ENCODE measurements at places on chromosomes 7 and 10.

DNA sequence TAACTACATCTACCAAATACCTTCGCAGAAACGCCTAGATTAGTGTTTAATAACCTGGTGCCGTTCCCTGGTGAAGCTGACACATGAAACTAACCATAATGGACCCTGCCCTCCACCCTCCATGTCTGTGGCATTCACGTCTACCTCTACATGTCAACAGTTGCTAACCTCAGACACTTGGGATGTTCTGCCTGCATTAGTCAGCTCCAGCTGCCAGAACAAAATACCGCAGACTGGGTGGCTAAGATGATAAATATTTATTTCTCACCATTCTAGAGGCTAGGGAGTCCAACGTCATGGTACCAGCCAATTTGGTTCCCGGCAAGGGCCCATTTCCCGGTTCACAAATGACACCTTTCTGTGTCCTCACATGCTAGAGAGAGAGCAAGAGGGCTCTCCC is 118.5 kb upstream of the CHST15 start:
- no peak for DNase-seq

GRCh38 chr10:1657479-1657878 is 79.8 kb downstream of the ADARB2 start:
- no peak for DNase-seq

GRCh38 chr7:143965280-143965679 is 10.6 kb downstream of the OR2F1 start:
- no peak for DNase-seq

DNA sequence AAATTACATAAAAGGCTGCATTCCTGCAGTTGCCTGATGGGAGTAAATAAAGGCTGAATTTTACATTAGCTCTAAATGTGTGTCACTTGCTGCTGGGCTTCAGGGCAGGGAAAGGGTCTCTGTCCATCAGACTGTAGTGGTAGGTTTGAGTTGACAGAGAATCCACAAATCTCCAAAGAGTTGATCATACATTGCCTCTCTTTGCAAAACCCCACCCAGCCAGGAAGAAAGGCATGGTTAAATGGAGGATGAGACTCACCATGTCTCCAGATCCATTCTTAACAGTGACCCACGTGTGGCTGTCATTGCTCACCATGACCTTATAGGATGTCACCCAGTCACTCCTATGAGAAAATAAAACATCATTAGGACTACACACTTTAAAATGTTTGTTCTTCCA is 92.8 kb downstream of the CPXM2 start:
- DNase-seq, result no peak

DNA sequence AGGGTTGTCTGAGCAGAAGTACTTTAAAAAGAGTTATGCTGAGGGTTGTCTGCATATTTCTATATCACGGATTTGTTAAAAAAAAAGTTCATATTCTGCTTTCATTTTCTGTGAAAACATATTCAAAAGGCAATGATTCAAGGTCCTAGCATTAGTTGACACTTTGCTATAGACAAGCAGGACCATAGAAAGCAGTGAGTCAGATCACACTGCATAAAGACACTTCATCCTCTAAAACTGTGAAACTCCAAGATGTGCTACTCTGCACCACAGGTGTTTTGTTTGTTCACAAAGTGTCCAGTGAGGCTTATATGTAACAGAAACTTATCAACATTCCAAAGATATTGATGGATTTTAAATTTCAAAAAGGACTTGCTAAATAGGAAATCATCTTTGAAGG is 47.0 kb downstream of the SPAM1 start:
- no peak for DNase-seq

DNA sequence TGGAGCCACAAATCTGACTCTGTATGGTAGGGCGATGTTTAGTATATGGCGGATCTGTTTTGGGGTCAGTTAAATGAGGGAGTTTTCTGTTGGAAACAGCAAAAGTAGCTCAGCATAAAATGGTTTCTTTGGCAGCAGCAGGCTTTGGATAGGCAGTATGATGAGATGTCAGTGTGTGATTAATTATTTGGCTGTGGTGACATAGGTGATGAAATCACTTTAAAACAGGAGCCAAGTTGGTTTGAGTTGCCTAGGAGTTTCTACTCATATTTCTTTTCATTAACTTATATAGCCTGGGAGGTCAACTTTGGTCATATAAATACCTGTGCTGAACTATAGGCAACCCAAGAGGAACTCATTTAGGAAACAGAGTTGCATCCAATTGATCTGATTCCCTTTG is 291.2 kb downstream of the LRMDA start:
- DNase-seq, result no peak

DNA sequence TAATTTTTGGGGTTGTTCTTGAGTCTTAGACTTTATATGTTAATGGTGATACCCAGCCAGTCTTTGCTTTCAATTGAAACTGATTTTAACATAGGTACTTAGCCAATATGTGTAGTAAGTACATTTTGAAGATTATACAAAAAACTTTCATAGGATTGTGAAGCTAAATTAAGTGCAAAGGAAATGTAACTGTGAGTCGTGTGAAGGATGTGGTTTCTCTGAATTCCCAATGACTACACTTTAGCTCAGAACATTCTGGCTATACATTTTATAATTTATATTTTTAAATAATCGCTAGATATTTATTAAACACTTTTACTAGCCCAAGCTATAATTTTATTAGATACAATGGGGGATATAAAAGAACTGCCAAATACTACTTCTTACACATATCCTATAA is 359.3 kb downstream of the PCLO start:
- DNase-seq, result no peak

DNA sequence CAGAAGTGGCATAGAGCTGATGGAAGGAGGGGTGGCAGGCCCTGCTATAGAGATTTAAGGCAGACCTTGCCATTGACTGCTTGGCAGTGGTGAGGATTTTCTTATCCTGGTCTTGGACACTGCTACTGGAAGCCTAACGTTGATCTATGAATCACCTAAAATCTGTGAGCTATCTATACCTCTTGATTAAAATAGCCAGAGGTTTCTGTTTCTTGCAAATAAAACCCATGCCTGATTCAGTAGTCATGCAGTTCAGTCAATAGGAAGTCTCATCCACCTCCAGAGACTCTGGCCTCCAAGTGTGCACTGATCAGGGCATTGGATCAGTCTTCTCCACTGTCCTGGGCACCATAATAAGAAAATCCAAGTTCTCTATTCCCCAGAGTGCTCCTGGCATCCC is 286.5 kb downstream of the PTEN start:
- DNase-seq, result no peak

GRCh38 chr10:128476845-128477244 is 350.6 kb upstream of the MKI67 start:
- DNase-seq, result no peak

- DNase-seq, result no peak
Measured at GRCh38 chr7:47227762-47228177, 354.1 kb downstream of the TNS3 start.

- no peak for DNase-seq
Measured at GRCh38 chr7:114708646-114709045, 213.2 kb upstream of the MDFIC start.

DNA sequence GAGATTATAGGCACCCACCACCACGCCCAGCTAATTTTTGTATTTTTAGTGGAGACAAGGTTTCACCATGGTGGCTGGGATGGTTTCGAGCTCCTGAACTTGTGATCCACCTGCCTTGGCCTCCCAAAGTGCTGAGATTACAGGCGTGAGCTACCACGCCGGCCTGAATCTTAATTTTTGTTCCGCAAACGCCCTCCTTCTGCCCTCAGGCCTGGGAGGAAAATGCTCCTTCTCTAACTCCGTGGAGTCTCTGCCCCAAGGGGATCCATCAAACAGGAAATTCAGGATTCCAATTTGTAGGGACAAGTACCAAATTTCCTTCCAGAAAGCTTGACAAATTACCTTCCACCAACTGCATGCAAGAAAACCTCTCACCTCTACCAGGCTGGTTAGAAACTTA is 43.2 kb downstream of the RBAK start:
- no peak for DNase-seq

DNA sequence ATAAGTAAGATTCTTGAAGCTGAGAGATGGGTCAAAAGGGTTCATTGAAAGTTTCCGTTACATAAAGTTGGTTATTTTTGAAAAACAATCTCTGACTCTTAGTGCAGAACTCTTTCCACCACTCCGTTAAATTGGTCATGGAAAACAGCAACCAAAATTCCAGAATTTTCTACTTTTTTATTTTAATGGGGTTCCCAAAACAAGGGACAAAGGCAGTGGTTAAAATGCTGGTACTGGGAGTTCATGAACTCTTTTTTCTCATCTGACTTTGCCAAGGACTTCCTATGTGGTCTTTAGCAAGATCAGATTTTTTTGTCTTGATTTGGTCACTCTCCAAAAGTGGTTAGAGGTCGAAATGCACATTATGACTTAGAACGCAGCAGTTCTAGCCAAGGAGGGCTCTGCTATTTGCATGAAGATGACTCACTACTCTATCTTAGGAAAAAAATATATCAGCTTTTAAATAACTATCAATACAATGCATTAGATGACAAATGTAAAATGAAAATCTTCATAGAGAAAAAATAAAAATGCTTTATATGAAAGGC is 145.7 kb downstream of the REEP3 start:
- no peak for DNase-seq

- no peak for DNase-seq
Measured at GRCh38 chr7:138755331-138755747, 42.5 kb upstream of the TMEM213 start.

DNA sequence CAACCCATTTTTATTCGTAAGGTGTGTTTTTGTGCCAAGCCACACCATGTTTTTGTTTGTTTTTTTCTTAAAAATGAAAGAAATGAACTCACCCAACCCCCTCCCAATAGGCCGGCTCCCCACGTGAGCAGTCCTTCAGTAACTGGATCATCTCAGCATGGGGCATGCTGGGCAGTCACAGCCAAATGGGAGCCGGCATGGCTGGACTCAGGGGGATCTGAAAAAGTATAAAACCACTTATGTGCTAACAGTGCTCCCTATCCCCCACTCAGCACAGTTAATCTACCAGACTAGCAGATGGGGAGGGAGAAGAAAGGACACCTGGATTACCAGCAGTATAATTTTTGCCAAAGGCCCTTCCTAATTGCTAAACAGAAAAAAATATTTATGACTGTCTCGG is 39.3 kb downstream of the BAZ1B start:
- no peak for DNase-seq

GRCh38 chr7:13457790-13458189 is 531.7 kb downstream of the ETV1 start:
- no peak for DNase-seq

DNA sequence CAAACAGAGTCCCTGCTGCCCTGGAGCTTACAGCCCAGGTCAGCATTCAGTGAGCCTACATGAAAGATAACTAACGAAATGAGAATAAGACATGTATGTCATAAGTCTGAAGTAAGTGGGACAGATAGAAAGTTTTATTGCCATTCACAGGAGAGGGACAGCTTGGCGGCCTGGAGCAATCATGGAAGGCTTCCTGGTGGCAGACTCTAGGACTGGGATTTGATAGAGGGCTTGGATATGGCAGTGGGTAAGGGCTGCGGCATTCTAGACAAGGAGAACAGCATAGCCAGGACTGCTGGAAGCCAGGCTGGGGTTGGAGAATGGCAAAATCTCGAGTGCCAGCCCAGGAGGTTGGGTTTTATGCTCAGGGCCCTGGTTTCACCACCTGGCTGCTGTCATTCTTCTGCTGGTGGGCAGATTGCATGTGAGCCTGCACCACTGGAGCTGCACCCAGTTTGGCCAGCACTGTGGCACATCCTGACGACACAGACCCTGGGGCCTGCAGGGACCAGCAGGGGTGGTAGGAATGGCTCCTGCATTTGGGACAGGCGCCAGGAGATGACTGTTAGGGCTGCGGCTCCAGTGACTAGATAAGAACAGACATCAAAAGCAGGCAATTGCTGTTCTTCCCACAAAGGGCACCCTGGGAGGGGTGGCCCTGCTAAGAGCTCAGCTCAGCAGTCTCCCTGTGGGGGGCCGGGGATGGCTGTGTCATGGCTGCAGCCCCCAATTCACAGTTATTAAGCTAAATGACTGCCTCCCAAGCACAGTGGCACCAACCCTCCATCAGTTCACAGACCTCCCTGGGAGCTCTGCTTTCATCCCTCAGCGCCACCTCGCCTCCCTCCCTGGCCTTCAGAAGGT is 161.1 kb downstream of the RPS24 start:
- DNase-seq, result no peak

GRCh38 chr7:30459591-30460245 is 18.9 kb downstream of the NOD1 start:
- no peak for DNase-seq

DNA sequence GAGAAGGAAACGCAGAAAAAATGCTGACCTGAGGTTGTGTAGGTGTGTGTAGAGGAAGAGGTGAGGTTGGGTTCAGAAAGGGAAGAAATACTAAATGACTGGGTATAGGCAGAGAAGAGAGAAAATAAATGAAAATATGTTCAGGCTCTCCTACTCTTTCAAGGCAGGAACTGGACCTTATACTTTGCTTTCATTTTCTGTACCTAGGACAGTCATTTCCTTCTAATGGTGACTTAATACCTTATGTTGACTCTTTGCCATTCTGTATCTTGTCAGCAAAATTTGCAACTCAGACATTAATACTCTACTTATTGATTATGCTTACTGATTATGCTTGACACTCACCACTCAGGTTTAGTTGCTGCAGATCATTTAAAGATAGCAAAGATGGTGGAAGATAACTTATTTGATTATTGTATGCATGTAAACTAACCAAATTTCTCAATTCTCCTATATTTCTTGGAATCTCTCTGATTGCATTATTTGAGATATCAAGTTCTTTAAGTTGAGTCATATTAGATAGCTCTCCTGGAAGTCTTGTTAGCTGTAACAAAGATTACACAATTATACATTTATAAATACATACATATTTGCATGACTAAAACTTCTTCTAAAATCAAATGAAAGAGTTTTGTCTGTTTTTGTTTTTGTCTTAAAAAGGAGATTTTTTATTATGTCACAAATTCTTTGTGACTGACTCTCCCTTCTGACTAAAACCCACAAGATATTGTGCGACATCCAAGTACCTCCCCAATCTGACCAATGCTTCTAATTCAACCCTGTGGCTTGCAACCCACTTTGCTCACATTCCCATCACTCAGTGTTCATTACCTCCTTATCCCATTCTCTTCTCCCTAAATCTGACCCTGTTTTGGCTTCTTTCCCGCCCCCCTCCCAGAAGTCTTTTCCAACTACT is 20.0 kb downstream of the LRRD1 start:
- DNase-seq, result no peak

GRCh38 chr10:118482393-118483331 is 112.8 kb downstream of the PRLHR start:
- no peak for DNase-seq

DNA sequence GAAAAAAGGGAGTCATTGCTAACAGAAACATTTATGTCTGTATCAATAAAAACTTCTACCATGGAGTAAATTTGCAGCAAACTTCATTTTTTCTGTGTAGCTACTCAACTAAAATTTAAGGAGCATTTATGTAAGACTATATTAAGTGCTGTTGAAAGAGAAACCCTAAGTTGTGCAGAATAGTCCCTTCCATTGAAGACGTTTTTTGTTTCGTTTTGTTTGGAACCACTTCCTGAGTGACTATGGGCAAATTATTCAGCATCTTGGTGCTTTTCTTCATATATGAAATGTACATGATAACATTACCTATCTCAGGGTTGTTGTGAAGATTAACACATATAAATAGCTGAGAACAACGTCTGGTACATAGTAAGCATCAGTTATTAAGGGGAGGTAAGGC is 24.3 kb downstream of the SEM1 start:
- DNase-seq, result no peak

All from CMK (cell line).